ENCODE measurements at places on chromosomes 3 and 15. TPM values are rescaled to one million over a fixed set of nuclear protein-coding genes. Genes with fewer than 3 reads are reported as not detected.

- DNase-seq = no peak
Measured at GRCh38 chr3:70779296-70779695, 466.9 kb upstream of the MDFIC2 start.

DNA sequence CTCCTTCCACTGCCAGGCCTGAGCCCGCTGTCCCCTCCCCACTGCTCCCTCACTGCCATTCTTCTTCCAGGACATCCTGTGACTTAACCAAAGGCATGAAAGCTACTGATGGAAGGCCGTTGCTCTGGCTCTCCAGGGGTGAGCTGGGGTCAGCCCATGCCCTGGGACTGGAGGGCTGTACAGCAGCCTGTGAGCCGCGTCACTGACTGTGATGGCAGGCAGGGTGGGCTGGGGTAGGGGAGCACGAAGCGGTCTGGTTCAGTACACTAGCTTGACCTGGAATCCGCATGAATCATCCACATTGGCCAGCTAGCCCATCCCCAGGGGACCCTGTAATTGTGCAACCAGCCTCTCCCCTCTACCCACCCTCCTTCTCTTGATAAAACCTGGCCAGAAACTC lies 30.8 kb downstream of the CORO2B start:
- peak; percentile 58 for DNase-seq

DNA sequence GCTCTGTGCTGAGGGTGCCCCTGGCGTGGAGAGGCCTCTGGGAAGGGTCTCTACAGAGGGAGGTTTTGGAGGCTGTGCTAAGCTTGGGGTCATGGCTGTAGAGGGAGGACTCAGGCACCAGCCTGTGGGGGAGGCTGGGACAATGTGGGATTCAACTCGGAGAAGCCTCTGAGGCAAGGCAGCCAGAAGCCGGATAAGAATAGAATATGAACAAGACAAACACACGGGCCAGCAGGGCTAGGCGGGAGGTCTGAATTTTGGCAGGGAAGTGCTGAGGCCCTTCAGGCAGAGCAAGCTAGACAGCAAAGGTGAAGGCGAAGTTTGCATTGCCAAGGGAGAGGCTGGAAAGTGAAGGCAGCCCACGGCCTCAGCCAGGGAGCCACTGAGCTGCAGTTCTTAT lies 612.1 kb upstream of the NR2F2 start:
- no peak for DNase-seq

Gene CP
- total RNA-seq = not detected

DNA sequence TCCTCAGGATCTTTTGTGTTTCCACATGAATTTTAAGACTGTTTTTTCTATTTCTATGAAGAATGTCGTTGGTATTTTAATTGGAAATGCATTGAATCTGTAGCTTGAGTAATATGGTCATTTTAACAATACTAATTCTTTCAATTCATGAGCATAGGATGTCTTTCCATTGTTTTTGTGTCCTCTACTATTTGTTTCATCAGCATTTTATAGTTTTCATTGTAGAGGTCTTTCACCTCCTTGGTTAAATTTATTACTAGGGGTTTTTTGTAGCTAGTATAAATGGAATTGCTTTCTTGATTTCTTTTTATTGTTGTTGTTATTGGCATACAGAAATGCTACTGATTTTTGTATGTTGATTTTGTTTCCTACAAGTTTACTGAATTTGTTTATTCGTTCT lies 17.3 kb upstream of the ATP2C1 start:
- DNase-seq = no peak

Gene CCR5
- not detected for total RNA-seq

GRCh38 chr15:47466357-47466756 lies 250.9 kb upstream of the SEMA6D start:
- peak; percentile 16 for DNase-seq

DNA sequence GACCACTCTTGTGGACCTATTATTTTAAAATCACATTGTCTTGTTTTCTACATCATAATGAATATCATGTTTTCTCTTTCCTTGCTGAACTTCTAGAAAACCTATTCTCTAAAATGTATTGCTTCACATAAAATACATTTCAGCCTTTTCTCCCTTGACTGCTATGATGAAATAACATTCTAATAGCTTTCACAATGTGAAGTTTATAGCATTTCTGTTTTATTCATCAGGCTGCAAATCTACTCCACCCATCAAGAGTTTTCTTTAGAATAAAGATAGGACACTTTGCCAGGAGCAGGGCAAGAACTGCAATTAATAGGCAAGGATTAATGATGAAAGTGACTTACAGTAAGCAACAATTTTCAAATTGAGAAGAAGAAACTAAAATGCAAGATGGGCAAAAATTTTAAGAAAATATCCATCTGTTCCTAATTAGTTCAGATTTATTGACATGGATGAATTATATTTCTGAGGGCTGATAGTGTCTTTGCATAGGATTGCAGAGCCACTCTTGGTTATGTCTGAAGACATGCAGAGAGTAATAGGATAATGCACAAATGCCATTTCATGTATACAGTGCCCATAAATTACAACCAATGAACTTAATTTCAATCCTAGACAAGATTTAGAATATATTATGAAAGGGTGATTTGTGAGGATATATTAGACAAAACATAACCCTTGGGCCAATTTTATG lies 21.7 kb downstream of the LEKR1 start:
- DNase-seq = peak; percentile 27

DNA sequence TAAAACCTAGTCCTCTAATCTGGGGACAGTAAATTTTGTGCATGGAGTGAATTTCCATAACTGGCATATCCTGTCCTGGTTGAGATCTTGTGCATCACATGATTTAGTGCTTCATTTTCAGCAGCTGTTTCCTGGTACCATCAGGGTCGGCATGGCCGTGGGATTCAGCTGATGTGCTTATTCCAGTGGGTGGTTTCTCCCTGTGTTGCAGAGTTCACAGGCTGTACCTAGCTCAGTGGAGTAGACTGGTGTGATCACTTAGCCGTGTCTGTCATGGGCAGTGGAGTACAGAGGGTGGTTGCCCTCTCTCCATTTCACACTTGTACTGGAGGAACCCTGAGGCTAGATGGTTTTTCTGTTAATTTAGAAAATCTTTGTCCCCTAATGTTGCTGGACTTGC lies 228.5 kb downstream of the PTPRG start:
- no peak for DNase-seq

Gene CLDN16
- 0.43 TPM for total RNA-seq

GRCh38 chr3:13550423-13550690 lies 1.4 kb downstream of the FBLN2 start:
- DNase-seq = no peak

GRCh38 chr15:90883526-90883975 lies 753 bp upstream of the FES start:
- no peak for DNase-seq

Gene DISP2
- total RNA-seq = under 0.01 TPM
